CD4-positive, alpha-beta T cell treated with Interleukin-15 for 1 hour (primary cell): ENCODE measurements at places on chromosomes 2 and 18.

DNA sequence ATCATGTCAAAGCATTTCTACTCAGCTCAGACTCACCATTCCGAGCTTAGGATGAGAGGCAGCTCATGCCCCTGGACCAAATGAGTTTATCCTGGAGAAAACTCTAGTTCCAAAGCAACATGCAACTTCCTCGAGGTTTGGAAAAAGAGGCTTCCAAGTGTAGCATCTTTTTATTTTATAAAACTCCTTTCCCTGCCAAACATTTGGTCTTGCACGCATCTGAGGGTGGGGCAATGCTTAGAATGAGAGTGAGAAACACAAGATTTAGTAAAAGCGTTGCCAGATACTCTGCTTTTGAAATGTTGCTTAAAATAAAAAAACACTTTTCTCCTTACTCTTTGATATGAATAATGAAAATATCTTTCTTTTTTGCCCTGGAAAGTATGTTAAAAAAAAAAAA, 151.5 kb downstream of the NCKAP5 start:
- no peak for DNase-seq

- no peak for DNase-seq
Observed at GRCh38 chr2:159855143-159855542, 57.1 kb upstream of the CD302 start.

DNA sequence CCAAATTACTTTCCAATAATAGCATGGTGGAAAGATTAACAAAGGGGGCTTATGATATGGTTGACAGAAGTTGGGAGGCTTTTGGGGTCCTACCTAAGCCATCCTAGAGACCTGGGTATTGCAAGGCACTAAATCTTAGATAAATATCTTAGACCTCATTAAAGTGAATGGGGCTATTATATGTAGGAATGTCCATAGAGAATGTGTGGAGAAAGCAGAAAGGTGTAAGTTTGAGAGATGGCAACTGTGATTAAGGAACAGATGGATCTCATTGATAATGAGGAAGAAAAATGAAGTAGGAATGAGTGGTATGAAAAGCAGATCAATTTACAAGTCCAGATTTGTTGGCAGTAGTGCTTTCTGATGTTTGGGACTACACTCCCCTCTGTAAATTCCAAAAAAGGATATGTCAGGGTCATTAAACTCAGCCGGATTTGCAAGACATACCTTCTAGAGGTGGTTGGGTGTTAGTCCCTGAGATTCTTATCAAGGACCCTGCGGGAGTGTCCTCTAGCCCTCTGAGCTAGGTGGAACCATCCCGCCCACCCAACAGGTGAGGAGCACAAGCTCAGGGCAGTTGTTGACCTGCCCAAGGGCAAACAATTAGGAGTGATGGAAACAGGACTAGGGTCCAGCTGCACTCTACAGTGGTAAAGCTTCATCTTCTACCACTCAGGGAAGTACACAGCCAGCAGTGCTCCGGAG, 12.1 kb downstream of the TCF7L1 start:
- no peak for DNase-seq

DNA sequence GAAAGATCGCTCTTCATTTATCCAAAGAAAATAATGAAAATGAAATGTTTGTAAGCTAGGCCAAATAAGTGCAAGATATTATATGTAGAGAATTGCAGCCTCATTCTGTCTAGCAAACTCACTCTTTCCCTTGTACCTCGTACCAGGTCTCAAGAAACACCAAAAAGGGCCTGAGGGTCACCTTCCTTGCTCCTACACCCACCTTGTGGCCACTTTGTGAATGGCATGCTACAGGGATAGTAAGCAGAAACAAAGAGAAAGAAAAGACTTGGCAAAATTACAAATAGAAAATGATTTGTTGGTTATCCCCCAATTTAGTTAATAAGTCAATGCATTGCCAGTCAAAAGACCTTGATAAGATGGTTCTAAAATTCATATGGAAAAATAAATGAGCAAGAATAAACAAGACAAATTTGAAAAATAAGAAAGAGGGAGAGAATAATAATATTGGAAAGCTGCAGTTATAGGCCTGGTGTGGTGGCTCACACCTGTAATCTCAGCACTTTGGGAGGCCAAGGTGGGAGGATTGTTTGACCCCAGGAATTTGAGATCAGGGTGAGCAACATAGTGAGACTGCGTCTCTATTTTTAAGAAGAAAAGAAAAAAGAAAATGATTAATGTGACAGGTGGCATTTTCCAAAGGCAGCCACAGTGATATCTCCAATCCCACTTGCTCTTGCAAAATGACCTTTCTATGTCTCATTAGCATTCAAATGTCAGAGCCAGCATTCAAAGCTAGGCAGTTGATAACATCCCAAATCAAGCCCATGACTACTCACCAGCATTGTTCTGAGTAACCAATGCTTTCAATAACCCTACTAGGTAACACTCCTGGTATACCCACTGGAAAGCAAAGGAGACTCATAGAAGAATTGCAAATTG, 38.8 kb upstream of the BMP10 start:
- peak; percentile 67 for DNase-seq

GRCh38 chr2:12605366-12605765, 111.4 kb upstream of the TRIB2 start:
- no peak for DNase-seq

DNA sequence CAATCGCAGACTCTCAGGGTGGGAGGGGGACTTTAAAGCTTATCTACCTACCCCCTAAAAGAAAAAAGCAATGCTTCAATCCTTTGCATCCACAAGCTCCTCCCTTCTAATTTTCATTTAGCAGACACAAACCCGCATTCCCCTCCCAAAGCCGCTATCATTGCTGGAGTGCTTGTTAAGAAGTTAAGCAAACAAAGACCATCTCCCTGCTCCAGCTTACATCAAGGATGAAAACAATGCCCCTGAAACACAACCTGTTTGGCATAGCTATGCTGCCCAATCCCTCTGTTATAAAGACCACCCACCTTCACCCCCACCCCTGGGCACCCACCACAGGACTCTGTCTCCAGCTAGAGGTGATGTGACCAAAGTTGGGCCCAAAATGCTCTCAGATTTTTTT, 33.0 kb downstream of the REEP1 start:
- no peak for DNase-seq

DNA sequence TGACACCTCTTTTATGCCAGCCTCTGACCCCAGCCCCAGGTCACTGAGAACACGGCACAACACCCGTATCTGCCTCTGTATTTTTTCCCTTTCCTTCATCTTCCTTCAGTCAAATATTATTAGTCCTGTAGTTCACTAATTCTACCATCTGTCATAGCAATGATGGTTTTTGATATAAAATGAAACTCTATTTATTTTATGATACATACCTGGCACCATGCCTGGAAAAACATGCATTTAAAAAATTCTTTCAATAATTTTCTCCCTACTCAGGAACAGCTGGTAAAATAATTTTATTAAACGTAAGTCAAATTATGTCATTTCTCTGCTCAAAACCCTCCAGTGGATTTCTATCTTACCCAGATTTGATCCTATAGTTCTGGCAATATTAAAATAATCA, 224.7 kb downstream of the CDH7 start:
- DNase-seq, result no peak

- DNase-seq, result no peak
Observed at GRCh38 chr2:135773917-135774316, 32.3 kb downstream of the UBXN4 start.

GRCh38 chr2:128041561-128041960, 13.7 kb upstream of the SAP130 start:
- no peak for DNase-seq

DNA sequence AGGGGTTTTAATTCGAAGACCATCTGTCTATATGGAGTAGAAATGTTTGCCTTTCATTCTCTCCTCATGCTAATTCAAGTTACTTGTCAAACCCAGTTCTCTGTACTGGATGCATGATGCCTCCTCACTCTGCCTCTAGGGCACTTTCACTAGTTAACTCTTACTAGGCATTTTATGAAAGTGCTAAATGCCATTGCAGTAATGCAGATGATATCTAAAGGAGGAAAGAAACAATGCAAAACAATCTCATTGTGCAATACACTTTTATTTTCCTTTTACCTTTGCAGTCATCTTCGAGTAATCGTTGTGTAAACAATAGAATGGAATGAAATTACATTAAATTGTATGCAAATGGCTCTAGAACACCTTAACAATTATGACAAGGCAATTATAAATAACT, 293.6 kb downstream of the STK39 start:
- no peak for DNase-seq

DNA sequence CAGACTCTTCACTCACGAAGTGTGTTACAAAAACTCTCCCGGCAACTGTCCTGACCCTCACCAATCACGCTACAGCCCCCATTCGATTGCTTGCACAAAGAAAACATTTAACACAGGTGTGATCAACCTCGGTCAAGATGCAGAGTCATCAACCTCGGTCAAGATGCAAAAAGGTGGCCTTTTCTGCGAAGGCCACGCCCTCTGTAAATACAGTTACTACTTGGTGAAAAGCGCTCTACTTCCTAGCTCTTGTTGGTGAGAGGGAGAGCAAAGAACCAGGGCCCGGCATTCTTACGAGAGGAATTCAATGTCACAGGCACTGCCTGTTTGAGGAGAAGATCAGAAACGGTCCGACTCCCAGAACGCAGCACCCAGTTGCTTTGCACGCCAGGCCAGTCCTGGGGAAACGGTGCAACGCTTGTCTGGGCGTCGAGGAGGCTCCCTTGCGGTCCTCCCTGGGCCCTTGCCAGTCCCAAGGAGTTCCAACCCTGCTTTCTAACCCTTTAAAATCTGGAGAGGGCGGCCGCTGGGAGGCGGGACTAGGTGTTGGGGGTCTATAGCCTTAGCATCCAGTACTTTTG, 1.9 kb downstream of the PIEZO2 start:
- DNase-seq, result no peak

DNA sequence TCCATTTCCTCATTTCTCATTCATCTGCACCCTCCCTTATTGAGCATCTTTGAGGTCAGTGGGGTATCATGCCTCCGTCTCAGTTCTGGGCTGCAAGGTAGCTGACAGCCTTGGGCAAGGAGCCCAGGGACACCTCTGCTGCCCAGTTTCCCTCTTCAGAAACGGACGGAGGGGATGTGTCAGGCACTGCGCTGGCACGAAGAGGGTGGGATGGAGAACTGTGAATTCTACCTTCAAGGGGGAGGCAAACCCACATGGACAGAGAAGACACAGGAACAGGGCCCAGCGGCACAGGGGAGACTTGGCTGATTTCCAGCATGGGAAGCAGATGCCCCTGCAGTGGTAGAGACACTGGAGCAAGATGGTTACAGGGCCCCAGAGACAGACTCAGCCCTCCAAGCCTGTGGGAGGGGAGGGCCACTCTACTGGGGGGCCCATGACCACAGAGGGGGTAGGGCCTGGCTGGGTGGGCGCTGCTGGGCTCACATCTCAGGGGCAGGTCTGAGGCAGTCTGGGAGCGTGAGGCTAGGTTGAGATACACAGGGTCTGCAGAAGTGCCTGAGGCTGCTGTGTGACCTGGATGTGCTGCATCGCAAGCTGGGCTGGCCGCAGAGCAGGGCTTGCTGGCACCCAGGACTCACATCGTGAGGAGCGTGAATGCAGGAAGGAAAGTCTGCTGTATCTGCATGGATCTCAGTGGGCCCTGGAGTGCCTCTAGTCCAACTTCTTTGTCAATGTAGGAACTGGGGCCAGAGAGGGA, 92.3 kb downstream of the HS1BP3 start:
- no peak for DNase-seq
